ENCODE measurements at places on chromosomes 6 and 20.

DNA sequence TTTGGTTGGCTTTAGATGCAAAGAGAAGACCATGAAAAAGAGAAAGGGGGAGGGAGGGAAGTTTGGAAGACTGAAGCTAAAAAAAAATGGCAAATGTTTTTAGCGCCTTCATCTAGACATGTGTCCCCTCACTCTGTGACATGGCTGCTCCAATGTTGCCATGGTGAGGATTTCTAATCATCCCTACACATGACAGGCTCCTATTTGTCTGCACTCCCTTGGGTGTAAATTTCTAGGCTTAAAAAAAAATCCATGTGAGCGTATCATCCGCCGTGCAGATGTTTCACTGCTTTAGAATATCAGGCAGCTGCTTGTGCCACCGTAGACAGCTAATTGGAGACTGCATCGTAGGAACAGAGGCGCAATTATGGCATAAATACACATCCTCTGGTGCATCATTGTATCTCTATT lies 761.1 kb upstream of the MMS22L start:
- no peak for DNase-seq

- no peak for DNase-seq
Observed at GRCh38 chr6:159682295-159682694, 10.7 kb downstream of the SOD2 start.

DNA sequence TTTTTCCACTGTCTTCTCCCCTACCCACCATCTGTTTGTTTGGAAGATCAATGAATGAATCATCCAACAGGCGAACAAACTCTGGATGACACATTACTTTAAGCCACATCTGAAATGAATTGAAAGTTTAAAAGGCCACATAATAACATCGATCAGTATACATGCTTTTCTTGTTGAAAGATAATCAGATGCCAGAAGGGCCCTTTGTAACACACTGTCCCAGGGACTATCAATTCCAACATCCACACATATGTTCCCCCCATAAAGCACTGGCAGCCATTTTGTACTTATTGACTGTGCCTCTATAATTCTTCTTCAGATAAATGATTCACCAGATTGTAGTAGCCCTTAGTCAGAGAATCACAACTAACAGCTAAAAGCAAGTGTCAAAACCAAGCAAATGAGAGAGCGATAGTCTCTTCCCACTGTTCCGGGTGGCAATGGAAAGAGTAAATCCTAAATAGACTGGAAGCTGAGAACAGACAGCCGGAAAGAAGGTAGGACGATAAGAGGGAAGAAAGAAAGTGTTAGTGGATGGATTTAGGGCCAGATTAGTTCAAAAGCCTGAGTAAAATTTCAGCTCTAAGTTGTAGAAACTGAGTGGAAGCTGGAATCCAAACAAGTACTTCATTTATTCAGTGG lies 184.9 kb upstream of the TENT5A start:
- DNase-seq: no peak

GRCh38 chr6:67935976-67936477 lies 699.1 kb upstream of the ADGRB3 start:
- DNase-seq: no peak

- no peak for DNase-seq
Observed at GRCh38 chr20:37822141-37822601, 80.8 kb upstream of the VSTM2L start.

DNA sequence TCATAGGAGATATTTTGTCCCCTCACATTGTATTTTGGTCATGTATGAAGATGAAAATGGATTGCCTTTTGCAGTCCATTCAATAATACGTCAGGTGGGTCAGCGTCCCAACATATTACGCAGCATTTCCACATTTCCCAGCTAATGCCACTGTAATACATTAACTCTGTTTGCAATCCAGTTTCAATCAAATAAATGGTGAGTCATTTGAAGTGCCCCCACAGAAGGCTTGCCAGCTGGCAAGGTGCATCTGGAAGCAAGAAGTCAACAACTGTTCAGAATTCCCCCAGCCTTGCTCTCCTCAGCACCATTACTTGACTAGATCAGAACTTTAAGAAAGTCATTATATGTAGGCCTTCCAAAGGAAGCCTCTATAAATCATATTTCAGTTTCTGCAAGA lies 50.4 kb downstream of the PHACTR1 start:
- no peak for DNase-seq

GRCh38 chr6:170463101-170463721 lies 89.9 kb downstream of the PSMB1 start:
- DNase-seq: no peak

DNA sequence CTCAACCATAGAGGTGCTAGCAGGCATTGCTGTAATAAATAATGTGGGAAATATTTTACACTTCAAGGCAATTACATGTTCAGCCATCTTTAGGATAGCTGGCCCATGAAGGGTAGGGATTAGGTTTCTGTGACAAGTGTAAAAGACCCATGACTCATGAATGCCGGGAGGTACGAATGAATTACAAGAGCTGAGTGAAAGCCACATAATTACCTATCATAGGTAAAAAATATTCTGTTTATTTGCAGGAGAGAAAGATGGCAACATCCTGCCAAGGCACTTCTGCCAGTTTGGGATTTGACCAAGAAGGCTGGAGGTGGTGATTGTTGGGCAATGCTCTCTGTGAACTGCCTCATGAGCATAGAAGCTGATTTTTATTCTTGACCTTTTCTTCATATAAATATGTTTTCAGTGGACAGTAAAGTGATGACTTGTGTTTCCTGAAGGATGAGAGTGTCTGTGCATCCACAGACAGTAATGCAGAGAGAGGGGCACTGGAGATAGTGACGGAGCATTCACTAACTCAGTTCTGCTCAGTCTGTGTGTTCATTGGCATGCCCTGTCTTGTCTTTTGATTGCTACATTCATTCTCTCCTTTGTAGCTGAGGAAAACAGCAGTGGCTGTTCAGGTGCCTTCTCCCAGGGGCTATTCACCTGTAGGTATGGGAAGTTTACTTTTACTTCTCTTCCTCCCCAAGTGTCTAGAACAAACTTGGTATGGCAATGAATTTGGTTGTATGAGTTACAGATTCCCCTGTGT lies 481.1 kb downstream of the TFAP2B start:
- DNase-seq: no peak

GRCh38 chr6:97669191-97670031 lies 386.4 kb upstream of the MMS22L start:
- no peak for DNase-seq

DNA sequence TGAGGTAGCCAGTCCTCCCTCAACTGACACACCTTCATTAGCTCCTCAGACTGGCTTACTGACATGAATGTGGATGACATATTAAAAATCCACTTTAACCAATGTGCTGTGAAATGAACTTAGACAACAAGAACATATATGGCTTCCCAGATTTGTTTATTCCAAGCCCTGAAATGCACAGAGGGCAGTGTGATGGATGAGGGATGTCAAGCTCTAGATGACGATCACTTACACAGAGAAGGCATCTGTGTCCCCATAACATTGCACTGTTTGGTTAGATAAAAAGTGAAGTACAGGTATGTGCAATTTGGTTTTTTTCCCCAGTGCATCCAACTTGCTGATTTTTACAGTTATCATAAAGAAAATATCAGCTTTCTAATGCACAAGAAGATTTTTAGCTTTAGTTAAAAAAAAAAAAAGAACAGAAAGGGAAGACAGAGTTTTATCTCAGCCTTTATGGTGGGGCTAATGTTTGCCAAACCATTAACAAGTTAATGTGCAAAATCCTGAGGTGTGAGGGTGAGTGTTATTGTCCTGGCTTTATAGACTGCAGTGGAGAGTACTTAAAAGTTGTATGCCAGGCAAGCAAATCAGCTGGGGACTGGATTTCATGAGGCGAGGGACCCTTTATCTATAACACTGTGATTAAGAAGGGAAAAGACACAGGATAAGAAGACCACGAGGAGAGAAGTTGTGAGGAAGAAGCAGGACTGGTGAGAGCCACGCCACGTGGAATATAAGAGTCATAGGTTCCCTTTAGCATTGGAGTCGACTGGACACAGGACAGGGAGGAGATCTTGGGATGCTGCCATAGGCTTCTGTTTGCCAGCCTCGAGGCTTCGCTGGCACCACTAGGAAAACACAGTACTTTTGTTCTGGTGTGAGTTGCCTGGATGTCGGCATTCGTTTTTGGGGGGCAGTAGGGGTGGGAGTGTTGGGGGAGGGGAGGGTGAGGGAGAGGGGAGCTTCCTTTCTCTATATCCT lies 90.0 kb upstream of the BACH2 start:
- no peak for DNase-seq

DNA sequence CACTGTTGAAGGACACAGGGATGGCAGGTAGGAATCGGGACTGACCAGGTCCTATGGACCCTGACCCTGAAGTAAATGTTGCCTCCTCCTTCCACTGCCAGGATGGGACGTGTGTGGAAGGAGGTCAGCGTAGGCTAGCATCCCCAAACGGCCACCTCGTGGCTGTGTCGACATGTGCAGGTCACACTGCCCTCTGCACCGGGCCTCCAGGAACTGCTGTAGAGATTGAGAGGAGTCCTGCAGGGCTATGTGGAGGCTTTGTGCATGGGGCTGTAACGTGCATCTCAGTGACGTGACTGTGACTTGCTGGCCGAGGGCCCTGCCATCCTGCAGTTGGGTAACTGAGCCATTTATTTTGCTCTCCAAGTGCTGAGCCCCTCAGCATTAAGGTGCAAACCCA lies 149.5 kb downstream of the PHACTR3 start:
- no peak for DNase-seq

DNA sequence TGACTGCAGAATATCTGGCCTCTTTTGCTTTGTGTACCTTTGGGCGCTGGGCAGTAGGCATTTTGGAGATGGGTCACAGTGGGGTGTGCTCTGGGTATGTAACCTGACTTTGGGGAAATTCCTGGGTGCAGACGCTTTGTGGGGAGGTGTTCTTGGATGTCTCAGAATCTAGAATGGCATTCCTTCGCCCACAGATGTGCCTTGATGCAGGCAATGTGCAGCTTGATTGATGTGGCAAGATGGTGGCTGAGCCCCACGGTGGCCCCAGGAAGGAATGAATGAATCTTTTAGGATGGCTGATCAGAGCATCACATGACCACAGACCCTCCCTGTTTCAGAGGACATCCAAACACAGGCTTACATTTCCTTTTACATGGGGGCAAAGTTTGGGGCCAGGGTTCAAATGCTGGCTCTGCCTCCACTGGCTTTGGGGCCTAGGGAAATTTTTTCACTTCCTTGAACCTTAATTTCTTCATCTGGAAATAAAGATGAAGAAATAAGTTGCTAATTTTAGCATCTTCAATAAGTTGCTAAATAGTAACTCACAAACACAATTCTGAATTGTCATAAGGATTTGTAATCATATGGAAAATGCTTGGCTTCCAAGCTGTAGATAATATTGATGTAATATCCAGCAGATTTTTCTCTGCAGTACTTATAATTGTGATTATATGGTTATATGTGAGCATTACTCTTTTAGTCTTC lies 5.6 kb downstream of the PPP1R16B start:
- DNase-seq: peak; percentile 57

DNA sequence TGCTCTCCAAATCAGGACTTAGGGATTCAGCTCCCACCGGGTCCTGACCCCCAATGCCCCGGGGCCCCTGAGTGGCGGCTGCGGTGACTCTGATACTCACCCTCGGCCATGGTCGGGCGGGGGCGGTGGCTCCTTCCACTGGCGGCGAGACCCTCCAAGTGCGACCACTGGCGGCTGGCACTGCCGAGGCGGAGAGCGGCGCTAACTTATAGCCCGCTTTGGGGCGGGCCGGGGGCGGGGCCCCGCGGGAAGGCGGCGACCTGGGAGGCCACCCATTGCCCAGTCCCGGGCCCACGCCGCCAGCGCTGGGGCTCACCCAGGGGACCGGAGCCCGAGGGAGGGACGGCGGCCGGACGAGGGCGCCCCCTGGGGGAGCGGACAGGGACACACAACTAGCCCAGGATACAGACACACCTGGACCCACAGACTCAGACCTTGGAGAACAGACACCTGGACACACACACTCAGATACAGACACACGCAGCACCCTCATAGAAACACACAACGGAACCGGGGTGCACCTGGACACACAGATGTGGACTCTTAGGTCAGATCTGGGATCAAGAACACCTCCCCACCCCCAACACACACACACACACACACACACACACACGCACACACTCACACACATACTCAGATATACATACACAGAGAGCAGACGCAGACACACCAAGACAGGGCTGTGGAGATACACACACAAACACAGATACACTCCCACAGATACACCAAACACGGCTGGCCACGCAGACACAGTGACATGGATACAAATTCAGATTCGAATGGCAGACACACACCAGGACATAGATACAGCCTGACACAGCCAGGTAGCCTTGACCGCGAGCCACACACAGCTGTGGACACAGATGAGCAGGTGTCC lies at the start of gene TGM2:
Gene TGM2, minus strand, starts transcription at position 182 of the 877 bp plus-strand sequence. Its CDS starts 72 bp downstream, at position 110.
- peak; percentile 89 for DNase-seq

DNA sequence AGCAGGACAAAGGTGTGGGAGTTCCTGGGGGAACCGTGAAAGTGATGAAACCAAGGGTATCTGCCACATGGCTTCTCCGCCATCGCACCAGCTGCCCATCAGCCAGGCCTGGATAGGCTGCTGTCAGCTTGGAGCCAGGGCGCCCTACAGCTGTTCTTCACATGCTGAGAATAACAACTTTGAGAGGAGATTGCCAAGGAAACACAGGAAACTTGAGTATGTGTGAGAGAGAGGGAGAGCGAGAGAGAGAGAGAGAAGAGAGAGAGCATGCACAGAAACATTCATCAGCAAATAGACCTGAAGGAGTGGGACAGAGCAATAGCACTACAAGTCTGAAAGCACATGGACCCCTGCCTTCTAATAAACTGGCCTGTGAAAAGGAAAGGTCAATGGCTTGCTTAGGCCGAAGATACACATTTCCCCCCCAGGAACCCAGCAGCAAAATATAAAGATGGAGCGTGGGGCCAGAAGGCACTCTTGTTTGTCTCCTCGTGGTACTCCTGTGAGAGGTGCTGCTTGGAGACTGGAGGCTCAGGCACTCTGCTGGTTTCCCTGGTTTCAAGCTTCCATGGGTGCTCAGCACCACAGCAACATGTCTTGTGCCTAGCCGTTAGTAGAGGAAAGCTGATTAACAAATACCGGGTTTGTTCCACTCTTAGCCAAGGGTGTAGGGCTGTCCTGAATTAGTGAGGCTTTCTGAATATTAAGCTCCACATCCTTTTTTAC lies 53.0 kb downstream of the SNAP25 start:
- DNase-seq: no peak

GRCh38 chr6:22102671-22103070 lies 194.2 kb downstream of the PRL start:
- DNase-seq: peak; percentile 95

- no peak for DNase-seq
Observed at GRCh38 chr6:14453712-14454472, 336.3 kb downstream of the CD83 start.

GRCh38 chr20:38386004-38386403 lies 39.7 kb downstream of the LBP start:
- peak; percentile 17 for DNase-seq

- no peak for DNase-seq
Observed at GRCh38 chr6:100553243-100553642, 88.5 kb upstream of the SIM1 start.

GRCh38 chr6:162387718-162388382 lies 339.7 kb downstream of the PRKN start:
- no peak for DNase-seq
